ENCODE measurements at places on chromosomes 7 and 10.
A peak's percentile ranks its signal among the peaks of the same experiment; 100 is the strongest.

- DNase-seq = no peak
Observed at GRCh38 chr7:47253650-47254080, 328.2 kb downstream of the TNS3 start.

DNA sequence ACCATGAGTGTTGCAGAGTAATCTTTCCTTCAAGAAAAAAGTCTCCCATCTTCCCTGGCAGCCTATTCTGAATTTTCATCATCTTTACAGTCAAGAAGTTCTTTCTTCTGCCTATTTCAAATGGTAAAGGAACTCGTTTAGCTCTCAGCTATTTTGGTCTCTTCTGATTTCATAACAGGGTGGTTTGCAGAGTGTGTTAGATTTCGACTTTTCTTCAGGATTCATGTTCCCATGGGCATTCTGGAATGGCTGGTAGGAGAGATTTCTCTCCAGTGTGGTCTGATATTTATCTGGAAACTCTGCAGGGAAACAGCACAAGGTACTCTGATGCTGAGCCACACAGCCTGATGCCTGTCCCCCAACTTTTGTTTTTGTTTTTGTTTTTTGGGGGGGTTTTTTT, 111.1 kb upstream of the FAM171A1 start:
- DNase-seq = no peak

DNA sequence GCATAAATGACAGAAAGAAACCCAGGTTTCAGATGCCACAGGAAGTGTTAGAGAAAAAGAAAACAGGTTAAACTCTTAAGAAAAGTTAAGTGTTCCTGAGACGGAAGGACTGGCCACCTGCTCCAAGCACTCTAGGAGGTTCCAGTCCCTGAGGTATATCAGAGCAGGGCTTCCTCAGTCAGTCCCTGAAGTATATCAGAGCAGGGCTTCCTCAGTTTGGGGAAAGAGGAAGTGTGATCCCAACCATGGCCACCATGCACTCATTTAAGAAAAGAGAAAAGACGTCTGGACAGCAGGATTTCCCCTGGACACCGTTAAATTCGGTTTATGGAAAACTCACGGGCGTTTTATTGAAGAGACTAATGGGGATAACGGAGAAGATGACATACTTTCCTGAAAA, 133.4 kb upstream of the PFKP start:
- DNase-seq = no peak

- DNase-seq = peak; percentile 26
Observed at GRCh38 chr10:86064931-86065662, 301.5 kb downstream of the GRID1 start.

DNA sequence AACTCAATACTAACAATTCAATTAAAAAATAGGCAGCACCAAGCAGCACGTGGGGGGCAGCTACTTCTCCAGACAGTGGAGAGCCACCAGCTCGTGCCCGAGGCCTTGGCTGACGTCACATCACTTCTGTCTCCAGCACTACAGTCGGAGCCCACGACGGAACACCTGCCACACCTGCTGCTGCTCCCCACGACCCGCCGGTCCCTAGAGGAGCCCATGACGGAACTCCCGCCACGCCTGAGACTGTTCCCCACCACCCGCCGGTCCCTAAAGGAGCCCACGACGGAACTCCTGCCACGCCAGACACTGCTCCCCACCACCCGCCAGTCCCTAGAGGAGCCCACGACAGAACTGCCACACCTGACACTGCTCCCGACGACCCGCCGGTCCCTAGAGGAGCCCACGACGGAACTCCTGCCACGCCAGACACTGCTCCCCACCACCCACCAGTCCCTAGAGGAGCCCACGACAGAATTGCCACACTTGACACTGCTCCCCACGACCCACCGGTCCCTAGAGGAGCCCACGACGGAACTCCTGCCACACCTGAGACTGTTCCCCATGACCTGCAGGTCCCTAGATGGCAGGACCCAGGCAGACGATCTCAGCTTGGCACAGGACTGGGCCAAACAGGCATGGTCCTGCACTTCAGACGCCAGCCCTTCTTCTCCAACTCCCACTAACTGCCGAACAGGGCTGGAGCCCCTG, 258.0 kb downstream of the ELFN1 start:
- DNase-seq = no peak

DNA sequence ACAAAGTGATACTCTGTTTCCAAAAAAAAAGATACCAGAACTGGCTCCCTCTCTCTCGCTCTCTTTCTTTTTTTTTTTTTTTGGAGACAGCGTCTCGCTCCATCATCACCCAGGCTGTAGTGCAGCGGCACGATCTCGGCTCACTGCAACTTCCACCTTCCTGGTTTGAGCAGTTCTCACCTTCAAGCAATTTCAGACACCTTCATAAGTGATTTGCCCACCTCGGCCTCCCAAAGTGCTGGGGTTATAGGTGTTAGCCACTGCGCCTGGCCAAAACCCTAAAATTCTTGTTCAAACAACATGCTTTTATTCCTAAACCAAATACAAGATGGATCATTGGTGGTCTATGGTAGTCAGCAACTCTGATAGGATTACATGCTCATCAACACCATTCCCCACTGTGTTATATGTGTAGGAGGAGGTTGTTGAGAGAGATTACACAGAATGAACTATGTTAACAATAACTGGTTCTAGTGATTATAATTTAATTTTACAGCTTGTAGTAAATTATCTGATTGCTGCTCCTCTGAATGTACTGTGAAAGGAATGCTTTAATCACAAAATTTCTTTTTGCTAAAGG, 15.5 kb downstream of the ACBD5 start:
- no peak for DNase-seq

GRCh38 chr7:159191236-159191635, 46.6 kb upstream of the VIPR2 start:
- DNase-seq = no peak

- DNase-seq = no peak
Observed at GRCh38 chr7:94449151-94449725, 54.5 kb downstream of the COL1A2 start.

- no peak for DNase-seq
Observed at GRCh38 chr7:134530460-134530859, 3.1 kb downstream of the AKR1B10 start.

GRCh38 chr7:33849004-33849403, 56.3 kb upstream of the BMPER start:
- no peak for DNase-seq

GRCh38 chr7:28990200-28990960, 32.2 kb upstream of the TRIL start:
- peak; percentile 82 for DNase-seq

DNA sequence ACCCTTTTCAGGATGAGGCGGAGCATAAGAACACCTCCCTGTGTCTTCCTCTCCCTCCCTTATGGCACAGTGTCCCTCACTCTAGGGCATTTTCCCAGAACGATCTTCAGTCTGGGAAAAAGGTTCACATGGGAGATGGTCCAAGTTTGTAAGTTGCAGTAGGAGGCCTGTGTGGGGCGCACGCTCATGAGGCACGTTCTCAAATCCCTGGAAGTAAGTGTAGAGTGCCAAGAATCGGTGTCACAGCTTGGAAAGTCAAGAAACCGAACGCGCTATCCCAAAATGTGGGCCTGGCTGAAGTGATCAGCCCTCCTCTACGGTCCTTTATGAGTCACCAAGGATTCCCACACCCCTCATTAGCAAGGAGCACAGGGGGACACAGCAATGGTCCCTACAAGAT, 23.9 kb upstream of the SMARCD3 start:
- no peak for DNase-seq

DNA sequence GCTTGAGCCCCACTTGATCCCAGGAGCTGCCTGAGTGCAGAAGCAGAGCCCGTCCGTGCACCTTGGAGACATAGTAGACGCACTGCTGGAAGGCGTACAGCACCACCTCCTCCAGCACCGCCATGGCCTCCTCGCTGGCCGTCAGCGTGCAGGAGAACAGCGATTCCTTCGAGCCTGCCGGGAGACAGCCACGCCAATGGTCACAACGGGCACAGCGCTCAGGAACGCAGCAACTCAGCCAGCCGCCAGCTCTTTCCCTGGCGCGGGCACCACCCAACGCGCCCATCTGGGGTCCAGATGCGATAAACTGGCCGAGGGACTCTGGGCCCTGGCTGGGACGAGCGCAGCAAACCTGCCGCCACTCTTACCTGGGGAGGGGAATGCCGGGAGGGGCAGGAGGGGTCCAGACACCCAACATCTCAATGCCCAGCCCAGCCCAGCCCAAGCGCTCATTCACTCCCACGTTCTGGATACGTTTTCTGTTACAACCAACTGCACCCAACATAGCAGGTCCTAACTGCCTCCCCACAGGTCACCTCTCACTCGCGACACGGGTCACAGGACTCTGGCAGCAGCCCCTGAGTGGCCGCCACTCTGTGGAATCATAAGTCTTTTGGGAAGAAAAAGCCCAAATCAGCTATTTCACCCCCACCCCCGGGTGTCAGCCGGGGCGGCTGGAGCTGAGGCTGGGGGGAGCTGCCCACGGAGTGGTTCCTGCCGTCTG, 41.9 kb downstream of the AP5Z1 start:
- no peak for DNase-seq

DNA sequence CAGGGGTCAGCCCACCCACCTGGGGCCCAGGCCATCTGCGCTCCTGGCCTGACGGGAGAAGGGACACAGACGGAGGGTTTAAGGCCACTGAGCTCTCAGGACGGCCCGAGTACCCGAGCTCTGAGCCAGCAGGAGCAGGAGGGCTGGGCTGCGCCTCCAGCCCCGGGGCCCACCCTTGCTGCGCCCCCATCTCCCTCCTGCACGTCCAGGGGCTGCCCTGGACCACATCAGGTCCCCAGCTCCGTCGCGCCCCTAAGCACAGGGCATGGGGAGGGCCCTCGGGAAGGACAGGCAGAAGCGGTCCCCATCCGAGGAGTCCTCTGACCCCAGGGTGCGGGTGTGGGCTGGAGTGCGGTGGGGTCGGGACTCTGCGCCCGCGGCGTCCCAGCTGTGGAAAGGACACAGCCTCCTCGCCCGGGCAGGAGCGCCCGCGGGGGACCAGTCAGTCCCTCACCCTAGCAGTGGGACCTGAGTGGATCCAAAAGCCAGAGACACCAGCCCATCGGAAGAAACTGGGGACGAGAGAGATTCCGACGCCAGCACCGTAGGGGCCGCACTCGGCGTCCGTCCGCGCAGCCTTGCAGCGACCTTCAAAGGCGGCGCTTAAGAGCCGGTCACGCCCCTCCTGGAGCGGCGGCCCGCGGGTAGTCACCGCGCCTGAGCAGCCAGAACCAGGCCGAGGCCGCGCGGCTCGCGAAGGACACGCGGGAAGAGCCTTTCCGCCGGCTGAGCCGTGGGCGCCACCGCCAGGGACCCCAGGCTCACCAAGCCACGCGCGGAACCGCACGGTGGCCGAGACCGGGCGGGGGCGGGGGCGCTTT, 15.9 kb downstream of the CAMK2B start:
- peak; percentile 65 for DNase-seq

DNA sequence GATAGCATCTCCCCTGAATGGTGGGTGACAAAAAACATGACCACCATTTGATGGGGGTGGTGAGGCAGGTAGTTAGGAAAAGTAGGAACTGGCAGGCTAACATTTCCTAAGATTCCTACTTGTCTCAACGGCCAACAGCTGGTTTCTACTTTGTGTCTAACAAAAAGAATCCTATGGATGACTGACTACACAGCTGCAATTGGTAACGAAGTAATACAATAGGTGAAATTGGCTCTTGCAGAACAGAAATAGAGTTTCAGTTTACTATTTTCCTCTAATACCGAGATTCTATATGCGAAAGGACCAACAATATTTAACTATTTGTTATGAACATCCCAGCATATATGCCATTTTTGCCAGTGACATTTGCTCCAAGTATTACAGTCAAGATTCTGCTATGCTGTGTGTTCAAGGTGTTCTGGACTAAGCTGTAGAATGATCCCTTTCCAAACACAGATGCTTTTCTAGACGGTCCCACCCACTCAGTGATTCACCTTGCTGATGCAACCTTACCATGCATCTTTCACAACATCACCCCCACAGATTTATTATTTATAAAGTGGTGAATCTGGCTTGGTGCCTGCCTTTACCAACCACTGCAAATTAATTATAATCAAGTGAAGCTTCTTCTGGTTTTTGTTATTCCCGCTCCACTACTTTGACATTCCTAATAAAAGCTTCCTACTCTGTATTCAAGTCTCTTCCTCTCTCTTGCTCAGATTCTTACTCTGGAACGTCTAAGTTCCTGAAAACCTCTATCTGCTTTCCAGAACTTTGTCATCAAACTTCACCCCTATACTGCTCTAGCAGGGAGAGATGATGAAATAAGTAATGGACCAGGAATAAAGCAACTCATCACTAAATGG, 16.8 kb downstream of the BBIP1 start:
- no peak for DNase-seq

- no peak for DNase-seq
Observed at GRCh38 chr7:3302681-3303320, 1.7 kb downstream of the SDK1 start.

GRCh38 chr7:134108802-134109201, 18.3 kb upstream of the LRGUK start:
- DNase-seq = no peak

DNA sequence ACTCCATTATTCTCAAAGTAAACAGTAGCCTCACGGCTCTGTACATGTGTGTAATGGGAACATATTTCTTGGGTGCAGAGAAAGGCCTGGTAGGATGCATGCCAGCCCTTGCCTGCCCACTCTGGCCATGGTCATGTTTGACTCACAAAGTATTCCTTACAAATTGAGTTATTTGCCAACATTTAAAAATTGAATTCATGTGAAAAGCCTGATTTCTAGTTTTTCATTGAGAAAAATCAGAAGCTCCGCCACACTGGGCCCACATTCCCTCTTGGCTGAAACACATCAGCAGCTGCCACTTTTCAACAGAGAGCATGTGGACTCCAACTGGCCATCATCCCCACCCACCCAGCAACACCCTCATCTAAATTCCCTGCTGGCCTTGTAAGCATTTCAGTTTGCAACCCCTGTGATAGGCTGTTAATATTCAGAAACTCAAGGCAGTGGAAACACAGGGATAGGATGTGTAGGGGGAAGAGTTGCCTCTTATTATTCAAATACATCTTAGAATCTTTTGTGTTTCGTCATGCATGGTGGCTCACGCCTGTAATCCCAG, 40.9 kb downstream of the CDH23 start:
- no peak for DNase-seq

DNA sequence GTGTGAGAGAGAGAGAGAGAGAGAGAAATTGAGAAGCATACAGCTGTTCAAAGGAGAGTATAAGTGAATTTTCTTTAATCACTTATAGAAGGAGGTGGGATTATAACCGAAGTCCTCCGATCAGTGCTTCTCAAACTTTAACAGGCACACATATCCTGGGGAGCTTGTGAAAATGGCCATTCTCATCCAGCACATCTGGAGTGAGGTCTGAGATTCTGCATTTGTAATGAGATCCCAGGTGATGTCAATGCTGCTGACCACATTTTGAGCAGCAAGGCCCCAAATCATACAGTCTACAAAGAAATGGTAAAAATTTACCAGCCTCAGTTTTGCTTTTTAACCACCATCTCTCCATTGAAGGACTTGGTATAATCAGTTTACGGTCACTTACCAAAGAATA, 219.0 kb downstream of the PTEN start:
- no peak for DNase-seq

GRCh38 chr10:131109726-131110125, 201.8 kb downstream of the TCERG1L start:
- DNase-seq = no peak
